ENCODE measurements at places on chromosomes 2 and 18.

DNA sequence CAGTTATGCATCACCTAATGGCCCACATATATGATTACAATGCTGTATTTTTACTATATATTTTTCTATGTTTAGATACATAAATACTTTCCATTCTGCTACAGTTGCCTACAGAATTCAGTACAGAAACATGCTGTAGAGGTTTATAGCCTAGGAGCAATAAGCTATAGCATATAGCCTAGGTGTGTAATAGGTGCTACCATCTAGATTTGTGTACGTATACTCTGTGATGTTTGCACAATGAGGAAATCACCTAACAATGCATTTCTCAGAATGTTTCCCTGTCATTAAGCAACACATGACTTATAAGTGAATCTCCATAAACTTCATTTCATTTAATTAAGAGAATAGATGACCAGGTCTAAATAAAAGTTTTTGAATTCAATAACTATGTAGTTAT, 43.5 kb downstream of the SLC38A11 start:
- DNase-seq, result no peak

DNA sequence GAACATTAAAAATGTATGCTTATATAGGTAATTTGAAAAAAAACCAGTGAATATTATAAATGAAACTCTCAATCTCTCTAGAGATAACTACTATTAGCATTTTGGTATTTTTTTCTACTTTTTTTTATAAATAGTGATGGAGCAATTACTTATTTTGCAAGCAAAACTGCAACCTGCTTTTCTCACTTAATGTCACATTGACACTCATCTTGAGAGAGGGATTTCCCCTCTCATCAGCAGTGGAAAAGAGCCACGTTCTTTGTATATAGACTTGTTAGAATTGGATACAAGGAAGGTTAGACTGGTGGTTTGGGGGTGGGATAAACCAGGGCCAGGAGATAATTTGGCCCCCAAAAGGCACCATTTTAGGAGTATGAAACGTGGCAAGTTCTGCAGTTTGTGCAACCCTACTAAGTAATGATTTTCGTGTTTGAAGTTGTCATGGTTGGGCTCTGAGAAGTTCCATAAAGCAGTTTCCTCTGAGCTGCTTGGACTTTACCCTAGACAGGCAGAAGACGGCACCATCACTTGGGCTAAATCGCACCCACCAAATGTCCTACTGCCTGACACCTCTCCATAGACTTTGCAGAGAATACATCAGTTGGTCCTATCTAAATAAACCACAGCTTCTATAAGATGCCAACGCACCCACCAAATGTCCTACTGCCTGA, 194.0 kb downstream of the ACTR3 start:
- no peak for DNase-seq

- no peak for DNase-seq
Measured at GRCh38 chr2:122670897-122671296, 915.4 kb downstream of the TSN start.

GRCh38 chr18:60667016-60667415, 294.4 kb upstream of the MC4R start:
- no peak for DNase-seq

- DNase-seq, result no peak
Measured at GRCh38 chr2:171655586-171655985, 31.7 kb upstream of the DYNC1I2 start.

GRCh38 chr2:163610817-163611556, 124.8 kb downstream of the FIGN start:
- no peak for DNase-seq

- DNase-seq, result no peak
Measured at GRCh38 chr2:221724631-221725203, 152.6 kb upstream of the EPHA4 start.

DNA sequence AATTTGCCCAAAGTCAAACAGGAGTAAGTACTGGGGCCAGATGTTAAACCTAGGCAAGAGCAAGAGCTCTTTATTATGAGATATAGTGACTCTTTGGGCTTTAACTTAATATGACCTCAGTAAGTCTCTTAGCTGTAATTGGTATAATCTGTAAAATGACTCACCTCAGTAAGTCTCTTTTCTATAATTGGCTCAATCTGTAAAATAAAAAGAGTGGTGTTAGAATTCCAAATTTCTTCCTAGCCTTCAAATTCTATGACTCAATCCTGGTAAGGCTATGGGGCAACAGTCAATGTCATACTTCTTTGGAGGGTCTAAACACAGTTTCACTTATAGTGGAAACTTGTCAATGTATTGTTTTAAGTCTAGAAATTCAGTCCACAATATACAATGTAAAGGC, 1608.9 kb upstream of the PIK3C3 start:
- DNase-seq, result no peak

GRCh38 chr2:117470311-117471095, 344.0 kb upstream of the DDX18 start:
- no peak for DNase-seq

- no peak for DNase-seq
Measured at GRCh38 chr18:8474661-8475060, 134.6 kb upstream of the RAB12 start.

GRCh38 chr2:154336201-154336600, 362.3 kb upstream of the KCNJ3 start:
- no peak for DNase-seq

- DNase-seq, result no peak
Measured at GRCh38 chr2:43159797-43160196, 66.6 kb downstream of the ZFP36L2 start.

DNA sequence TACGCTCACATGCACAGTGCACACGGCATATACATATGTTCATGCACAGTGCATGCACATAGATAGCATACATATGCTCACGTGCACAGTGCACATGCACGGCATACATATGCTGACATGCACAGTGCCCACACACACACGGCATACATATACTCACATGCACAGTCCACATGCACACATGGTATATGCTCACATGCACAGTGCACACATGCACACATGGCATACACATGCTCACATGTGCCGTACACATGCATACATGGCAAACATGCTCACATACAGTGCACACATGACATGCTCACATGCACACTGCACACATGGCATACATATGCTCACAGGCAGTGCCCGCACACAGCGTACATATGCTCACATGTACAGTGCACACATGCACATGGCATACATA, 97.7 kb upstream of the CTDP1 start:
- no peak for DNase-seq

DNA sequence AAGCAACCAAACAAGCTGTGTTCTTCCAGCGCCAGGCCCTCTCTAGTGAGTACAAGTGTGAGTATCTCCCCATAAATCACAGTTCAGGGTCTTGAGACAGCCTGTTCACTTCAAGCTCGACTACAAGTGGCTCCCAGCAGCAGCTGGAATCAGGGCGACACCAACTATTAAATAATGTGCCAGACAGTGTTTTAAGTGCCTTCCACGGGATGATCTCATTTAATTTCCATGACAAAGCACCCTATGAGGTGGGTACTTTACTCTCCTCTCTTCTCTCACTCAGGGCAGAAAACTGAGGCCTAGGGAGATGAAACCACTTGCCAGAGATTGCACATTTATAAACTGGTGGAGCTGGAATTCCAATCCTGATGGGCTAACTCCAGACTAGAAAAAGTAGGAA, 2.6 kb upstream of the FAM136A start:
- DNase-seq, result no peak

GRCh38 chr2:207790898-207791297, 21.2 kb upstream of the FZD5 start:
- no peak for DNase-seq

- no peak for DNase-seq
Measured at GRCh38 chr2:4357121-4357520, 653.7 kb downstream of the DCDC2C start.

All from nucleus accumbens (tissue), 56 donors.